ENCODE measurements at places on chromosomes 6 and 20. TPM values are rescaled to one million over a fixed set of nuclear protein-coding genes. Genes with fewer than 3 reads are reported as not detected.

GPX5 gene
- total RNA-seq = not detected

NKX2-2 gene
- not detected for total RNA-seq

NMBR gene
- not detected for total RNA-seq

GPLD1 gene
- 2.6 TPM for total RNA-seq

PTCHD4 gene
- total RNA-seq = 0.52 TPM

GSTA1 gene
- not detected for total RNA-seq

SLX4IP gene
- total RNA-seq = 4.2 TPM

SEMG1 gene
- total RNA-seq = not detected

All from skeletal muscle tissue (tissue), 5 donors.